GM03348 (cell line): ENCODE measurements at places on chromosomes 12 and 14.
A peak's percentile ranks its signal among the peaks of the same experiment; 100 is the strongest.

- no peak for DNase-seq
These were observed 418.5 kb downstream of the TMEM121 start for GRCh38 chr14:105944632-105945610.

DNA sequence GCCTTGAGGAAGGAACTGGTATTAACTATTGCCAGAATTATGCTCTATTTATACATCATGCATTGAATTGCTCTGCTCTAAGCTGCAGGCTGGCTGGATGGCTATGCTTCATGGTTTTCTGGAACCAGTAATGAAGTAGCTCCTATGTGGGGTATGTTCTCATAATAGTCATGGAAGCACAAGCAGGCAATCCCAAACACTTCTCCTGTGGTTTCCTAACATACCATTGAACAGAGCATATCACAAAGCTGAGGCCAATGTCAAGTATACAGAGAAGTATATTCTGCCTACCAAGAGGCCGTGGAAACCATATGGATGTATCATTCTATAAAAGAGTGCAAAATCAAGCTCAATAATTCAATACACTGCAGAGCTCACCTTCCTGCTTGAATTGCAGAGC, 1752.4 kb upstream of the FLRT2 start:
- DNase-seq, result no peak

DNA sequence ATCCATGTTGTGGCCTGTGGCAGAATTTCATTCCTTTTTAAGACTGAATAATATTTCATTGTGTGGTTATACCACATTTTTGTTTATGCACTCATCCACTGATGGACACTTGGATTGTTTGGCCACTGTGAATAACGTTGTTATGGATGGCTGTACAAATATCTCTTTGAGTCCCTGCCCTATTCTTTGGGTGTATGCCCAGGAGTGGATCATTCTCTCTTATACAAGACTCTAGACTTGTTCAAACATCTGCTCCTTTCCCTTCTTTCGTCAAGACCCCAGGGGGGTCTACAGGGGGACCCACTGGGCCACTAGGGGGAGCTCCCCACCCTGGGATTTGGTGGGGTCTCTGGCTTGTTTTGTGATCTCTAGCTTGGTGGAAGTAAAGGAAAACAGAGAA, 77.4 kb downstream of the FBXL14 start:
- peak; percentile 75 for DNase-seq

DNA sequence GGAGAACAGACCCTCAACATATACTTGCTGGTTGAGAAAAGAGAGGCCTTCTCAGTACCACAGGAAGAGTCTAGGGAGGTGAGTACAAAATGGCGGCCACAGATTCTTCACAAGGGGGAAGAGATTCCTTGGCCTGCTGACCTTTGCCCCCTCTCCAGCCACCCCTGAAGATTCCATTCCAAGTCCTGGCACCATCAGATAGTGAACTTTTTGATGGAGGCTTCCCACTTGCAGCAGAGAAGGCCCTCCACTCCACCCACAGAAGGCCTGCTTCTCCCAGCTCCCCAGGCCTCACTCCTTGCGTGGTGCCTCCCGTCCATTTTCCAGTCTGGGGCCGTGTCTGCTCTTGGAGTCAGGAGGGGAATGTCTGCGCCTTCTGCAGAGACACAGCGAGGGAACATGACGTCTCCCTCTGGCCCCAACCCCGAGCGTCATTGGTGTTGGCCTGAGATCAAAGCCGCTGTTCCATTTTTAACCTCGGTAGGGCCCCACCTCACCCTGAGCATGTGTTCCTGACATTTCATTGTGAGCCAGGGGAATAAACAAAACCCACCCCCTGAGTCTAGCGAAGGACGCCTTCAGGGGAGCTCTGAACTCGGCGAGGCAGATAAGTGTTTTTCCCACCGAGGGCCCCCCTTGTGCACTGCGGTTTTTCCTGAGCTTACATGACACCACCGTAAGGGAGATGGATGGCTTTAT, 268.7 kb upstream of the TBX3 start:
- DNase-seq, result no peak

- no peak for DNase-seq
These were observed 154.6 kb upstream of the GRIN2B start for GRCh38 chr12:14135996-14136395.

DNA sequence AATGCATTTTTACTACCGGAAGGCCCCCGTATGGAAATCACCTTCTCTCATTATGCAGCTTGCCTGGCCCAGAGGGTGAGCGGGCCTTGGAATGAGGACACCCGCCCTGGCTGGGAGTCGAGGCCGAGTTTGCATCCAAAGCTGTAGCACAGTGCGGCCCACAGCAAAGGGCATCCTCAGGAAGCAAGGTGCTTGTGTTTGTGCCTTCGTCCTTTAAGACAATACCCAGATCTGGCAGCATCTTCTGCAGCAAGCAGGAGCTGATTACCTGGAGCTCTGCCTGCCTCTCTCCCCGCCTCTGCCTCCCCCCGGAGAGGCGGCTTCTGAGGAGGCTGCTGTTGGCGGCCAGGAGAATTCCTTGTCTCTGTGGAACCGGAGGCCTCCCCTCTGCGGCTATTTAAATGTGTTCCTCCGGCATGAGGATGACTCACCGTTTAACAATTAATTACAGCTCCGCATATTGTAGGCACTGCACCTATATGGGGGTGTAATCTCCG, 145.3 kb downstream of the CACNA1C start:
- no peak for DNase-seq

DNA sequence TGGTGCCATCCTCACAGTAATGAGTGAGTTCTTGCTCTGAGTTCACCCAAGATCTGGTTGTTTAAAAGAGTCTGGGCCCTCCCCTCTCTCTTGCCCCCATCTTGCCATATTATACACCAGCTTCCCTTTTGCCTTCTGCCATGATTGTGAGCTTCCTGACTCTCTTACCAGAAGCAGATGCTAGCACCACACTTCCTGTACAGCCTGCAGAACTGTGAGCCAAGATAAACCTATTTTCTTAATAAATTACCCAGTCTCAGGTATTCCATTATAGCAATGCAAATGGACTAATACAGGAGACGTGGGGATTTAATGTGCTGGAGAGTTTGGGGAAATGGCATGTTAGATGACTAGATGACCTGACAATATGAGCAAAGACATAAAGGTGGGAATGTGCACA, 12.8 kb downstream of the SLC4A8 start:
- DNase-seq, result no peak

DNA sequence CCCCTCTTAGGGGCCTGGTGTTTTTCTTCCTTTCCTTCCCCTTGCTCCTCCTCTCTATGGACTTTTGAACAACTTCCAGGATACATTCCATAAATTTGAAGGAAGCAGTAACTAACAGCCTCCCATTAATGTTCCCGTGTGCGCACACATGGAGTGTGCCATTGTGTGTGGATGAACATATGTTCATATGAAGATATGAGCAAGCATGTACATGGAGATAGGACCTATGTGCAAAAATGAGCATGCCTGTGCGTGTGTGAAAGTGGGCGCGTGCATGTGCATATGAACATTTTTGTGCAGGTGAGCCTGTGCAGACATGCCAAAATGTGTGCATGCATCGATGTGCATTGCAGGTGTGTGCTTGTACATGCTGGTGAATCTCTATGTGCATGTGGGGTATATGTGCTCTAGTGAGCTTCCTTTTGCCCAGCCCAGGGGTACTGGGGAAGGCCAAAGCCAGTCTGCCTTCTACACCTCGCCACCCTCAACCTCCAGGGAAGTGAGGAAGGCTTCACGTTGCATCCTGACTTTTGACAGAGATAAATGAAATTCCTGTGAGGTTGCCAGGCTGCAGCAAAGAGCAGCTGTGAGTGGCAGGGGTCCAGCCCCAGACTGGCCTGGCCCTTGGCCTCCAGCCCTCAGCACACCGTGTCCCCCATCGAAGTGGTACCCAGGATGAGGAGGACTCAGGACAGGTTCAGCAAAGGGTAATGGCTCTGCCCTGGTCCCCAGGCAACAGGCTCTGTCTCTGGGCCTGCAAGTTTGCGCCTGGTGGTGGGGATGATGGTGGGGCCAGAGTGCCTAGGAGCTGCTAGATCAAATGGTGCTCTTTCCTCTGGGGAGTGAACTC, 21.1 kb upstream of the PGF start:
- DNase-seq, result no peak

DNA sequence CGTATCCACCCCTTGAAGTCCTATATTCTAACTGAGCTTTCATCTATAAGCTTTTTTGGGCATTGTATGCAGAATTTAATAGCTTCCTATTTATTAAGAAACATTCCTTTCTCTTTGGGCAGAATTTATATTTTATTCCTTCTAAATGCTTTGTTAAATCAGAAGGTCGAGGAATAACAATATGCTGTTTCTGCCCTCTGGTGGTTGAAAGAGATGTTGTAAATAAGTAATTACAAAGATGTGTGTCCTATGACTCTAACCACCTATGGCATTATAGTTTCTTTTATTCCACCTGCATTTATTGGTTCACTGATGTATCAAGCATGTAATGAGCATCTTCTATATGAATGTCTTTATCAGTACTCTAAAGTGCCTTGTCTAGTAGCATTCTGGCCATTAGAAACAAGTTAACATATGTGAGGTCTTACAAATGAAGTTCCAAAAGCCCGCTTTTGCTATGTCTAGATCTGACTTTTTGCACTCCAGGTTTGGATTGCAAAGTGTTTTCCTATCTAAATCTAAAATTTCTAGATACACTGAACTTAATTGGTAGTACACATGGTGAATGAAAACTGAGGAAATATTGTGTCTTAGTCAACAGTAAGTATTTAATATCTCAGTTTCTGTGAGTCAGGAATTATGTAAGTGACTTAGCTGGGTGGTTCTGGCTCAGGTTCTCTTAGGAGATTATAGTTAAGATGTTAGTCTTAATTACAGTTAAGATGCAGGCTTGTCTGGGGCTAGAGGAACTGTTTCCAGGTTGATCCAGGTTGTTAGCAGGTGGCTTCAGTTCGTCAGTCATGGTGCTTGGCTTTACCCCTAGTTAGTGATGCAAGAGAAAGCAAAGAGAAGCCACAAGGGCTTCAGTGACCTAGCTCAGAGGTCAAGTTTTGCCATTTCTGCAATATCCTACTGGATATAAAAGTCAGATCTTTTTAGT, 57.5 kb downstream of the PLEKHA5 start:
- peak; percentile 52 for DNase-seq

- peak; percentile 31 for DNase-seq
These were observed 5.9 kb downstream of the PRPF39 start for GRCh38 chr14:45089813-45090212.

- DNase-seq, result peak; percentile 56
These were observed 82.6 kb upstream of the HMGA2 start for GRCh38 chr12:65741656-65742017.

DNA sequence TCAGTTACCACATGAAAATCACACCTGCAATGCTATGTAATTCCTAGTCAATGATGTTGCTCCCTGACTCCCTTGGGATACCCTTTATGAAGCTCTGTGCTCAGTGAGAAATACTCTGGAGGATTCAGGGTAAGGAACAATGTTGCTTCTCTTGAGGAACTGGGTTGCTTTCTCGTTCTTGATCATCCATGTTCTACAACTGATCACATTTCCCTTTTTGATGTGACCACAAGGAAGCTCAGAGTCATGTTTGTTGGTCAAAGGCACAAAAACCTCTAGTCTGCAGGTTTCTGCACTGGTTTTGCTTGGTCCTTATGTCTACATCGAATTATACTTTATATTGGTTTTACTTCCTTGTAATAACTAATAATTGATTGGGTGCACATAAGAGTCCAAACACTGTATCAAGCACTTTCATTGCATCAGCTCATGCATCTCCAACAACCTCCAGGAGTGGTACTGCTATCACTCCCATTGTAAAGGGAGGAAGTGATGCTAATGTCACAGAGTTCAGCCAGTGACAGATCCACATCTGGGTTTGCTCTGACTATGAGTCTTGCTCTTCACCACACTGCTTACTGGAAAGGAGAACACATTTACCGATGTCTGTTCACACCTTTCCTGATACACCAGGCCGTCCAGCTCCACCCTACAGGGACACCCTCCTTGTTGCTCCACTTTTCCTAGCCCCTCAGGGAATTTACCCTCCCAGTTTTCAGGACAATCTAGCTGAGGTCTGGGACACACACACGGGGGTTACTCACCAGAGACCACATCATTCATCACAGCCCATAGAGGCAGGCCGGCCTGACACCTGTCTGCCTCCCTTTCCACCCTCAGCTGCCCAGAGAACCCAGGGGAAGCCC, 41.0 kb downstream of the CMKLR1 start:
- no peak for DNase-seq

- DNase-seq, result peak; percentile 35
These were observed 771 bp downstream of the DAAM1 start for GRCh38 chr14:59189091-59189785.

DNA sequence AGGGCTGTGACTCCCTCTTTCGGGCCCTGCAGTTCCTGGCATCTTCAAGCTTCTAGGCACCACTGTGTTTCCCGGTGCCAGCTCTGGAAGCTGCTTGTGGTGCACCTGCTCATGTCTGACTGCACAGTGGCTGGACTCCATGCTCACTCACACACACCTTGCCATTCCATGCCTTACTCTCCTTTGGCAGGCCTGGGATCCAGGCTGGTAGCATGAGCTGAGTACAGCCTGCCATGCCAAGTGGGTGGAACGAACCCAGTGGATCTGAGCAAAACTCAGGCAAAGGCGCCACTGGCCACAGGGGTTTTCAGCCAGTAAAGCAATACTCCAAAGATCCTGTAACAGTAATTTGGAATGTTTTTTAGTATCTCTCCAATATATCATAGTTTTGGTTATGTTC, 902.7 kb upstream of the USP15 start:
- no peak for DNase-seq

- no peak for DNase-seq
These were observed 198.7 kb downstream of the EFCAB11 start for GRCh38 chr14:89755816-89756215.

DNA sequence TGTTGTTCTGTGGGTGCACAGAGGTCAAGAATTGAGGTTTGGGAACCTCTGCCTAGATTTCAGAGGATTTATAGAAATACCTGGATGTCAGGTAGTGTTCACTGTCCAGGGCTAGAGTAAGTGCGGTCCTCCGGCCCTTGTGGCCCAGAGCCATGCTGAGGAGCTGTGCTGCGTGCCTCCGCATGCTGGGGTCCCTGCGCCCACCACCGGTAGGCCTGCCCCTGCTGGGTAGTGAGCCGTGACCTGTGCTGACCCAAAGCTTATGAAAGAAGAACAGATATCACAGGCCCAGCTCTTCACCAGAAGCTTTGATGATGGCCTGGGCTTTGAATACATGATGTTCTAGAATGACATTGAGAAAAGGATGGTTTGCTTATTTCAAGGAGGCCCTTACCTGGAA, 37.8 kb upstream of the CMAS start:
- DNase-seq, result no peak

DNA sequence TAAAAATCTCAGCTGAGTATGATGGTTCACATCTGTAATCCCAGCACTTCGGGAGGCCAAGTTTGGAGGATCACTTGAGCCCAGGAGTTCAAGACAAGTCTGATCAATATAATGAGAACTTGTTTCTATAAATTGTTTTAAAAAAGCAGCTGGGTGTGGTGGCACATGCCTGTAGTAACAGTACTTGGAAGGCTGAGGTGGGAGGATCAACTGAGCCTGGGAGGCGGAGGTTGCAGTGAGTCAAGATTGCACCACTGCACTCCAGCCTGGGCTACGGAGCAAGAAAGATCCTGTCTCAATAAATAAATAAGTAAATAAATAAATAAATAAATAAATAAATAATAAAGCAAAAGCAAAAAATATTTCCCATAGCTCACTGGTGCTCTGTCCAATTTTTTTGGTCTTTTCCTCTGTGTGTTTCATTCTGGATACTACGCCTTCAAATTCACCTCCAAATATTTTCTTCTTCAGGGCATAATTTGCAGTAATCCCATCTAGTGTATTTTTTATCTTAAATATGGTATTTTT, 32.7 kb upstream of the SNX6 start:
- DNase-seq, result no peak
